Mucosa of gallbladder (tissue), 1 donor: ENCODE measurements at places on chromosomes 4 and X. TPM values are rescaled to one million over a fixed set of nuclear protein-coding genes. Genes with fewer than 3 reads are reported as not detected.

DNA sequence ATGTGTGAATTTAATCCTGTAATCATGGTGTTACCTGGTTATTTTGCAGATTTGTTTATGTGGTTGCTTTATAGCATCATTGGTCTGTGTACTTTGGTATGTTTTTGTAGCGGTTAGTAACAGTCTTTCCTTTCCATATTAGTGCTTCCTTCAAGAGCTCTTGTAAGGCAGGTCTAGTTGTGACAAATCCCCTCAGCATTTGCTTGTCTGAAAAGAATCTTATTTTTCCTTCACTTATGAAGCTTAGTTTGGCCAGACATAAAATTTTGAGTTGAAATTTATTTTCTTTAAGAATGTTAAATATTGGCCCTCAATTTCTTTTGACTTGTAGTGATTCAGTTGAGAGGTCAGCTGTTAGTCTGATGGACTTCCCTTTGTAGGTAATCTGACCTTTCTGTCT is 1096.1 kb upstream of the SLIT2 start:
- DNase-seq = no peak

DNA sequence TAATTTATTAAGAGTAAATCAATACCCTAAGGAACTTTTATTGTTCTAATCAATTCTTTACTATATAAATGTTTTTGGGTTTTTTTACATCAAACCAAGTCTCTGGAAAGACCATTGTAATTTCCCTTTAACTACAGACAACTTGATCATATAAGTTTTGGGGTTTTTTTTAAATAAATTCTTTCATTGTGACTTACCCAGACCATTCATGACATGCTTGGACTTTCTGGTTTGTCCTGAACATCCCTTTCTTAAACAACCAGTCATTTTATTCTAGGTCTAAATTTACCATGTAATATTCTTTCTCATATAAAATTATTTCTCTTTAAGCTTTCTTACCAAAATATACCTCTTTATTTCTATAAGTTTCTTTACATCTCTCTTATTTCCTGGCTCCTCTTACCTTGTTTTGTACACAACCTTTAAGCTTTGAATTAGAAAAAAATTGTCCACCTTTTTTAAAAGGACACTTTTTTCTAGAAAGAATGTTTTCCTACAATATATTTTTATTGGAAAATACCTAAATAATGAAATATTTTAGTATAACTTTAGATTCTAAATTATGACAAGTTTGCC is 8.4 kb downstream of the CNGA1 start:
- no peak for DNase-seq

GRCh38 chr4:70183168-70183939 is 12.2 kb upstream of the ODAM start:
- DNase-seq = no peak

DNA sequence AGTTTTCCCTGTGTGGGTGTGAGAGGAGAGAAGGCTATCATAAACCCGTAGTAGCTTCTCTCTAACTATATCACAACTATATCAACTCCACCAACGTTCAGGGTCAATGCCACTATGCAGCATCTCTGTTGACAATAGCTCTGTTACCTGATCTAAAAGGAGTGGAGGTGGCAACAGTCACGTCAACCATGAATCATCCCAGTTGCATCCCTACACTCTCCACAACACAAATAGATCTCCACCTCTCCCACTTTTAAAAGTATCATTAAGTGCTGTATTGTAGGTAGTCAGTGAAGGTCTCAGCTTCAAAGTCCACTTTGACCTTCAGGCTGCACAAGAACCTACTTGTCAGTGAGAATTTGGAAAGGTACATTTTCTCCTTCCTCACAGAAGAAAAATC is 600.5 kb upstream of the GRIA3 start:
- DNase-seq = no peak

Gene ADRA2C
- 6.4 TPM for total RNA-seq

DNA sequence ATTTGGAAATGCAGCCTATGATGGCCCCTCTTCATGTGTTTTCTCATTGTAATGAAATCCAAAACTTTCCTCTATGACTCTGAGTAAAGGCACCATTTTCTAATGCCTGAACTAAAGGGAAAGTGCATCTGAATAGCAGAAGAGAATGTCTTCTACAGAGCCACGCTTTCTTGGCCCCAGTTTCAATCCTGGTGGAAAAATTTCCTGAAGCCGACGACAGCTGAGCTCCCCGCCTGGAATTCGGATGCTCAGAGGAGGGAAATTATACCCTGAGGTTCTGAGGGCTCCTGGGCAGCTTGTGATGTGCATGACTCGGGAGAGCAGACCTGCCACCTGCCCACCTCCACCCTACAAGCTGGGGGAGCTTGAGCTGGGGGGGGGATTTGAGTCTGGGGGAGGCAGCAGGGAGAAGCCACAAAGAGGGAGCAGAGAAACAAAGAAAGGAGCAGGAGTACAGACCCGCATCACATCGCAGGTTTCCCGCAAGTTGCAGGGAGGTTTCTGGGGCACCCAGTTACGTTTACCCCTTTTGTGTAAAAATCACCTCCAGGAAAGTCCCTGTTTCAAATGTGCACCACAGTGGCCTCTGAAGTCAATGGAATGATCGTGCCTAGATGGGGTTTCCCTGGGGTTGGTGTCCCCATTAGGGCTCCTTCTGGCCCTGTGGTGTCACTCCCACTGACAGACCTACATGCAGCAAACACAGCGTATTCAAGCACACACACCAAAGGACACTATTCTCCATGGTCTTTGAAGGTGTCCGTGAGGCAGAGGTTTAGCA is 145.6 kb upstream of the RBPJ start:
- no peak for DNase-seq

DNA sequence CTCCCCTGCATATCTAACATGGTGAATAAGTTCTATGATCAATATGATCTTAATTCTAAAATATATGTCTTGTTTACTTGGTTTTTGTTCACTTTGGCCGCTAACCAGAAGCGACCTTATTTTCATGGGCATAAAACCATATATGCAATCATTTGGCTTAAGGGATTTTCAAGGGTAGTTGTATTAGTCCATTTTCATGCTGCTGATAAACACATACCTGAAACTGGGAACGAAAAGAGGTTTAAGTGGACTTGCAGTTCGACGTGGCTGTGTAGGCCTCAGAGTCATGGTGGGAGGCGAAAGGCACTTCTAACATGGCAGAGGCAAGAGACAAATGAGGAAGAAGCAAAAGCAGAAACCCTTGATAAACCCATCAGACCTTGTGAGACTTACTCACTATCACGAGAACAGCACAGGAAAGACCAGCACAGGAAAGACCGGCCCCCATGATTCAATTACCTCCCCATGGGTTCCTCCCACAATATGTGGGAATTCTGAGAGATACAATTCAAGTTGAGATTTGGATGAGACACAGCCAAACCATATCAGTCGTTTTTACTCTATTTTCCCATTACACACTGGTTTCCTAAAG is 114.3 kb upstream of the CPEB2 start:
- no peak for DNase-seq

- DNase-seq = no peak
Observed at GRCh38 chr4:88998001-88998400, 59.0 kb downstream of the FAM13A start.

GRCh38 chrX:38754818-38755718 is 46.2 kb upstream of the MID1IP1 start:
- no peak for DNase-seq

Gene OPRPN
- not detected for total RNA-seq

GRCh38 chr4:126375462-126376054 is 1060.8 kb downstream of the FAT4 start:
- DNase-seq = no peak

GRCh38 chr4:74317616-74318246 is 9.5 kb downstream of the EPGN start:
- no peak for DNase-seq

- DNase-seq = no peak
Observed at GRCh38 chr4:56659946-56660345, 21.1 kb downstream of the HOPX start.

- no peak for DNase-seq
Observed at GRCh38 chr4:137722910-137723309, 190.6 kb upstream of the PCDH18 start.

Gene NOX1
- not detected for total RNA-seq
